Smooth muscle cell of the brain vasculature (primary cell): ENCODE measurements at places on chromosomes 7 and 10.

GRCh38 chr10:50420196-50420595, 168.9 kb upstream of the ASAH2 start:
- no peak for DNase-seq

GRCh38 chr10:34995925-34996324, 94.2 kb downstream of the CUL2 start:
- DNase-seq, result no peak

GRCh38 chr7:45130910-45131309, 19.4 kb upstream of the TBRG4 start:
- DNase-seq, result no peak

- no peak for DNase-seq
Observed at GRCh38 chr10:36421992-36422391, 703.4 kb upstream of the ANKRD30A start.

- no peak for DNase-seq
Observed at GRCh38 chr10:114096864-114097263, 53.2 kb downstream of the ADRB1 start.

GRCh38 chr7:2921653-2922347, 77.7 kb upstream of the GNA12 start:
- DNase-seq, result no peak

DNA sequence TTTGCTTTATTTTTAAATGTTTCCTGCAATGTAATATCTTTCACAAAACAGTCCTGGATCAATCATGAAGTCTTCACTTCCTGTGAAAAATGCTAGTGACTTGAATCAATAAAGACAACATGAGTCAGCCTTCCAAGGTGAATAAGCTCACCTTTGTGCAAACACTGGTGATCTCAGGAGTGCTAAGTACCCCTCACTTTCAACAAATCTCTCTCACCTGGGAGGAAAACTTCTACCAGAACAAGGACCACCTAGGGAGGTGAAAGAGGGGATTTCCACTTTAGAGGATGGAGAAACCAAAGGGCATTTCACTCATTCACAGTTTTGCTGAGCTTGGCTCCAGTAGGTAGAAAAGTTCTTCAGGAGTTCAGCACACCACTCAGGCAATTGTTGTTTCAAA, 64.8 kb downstream of the CALD1 start:
- DNase-seq, result no peak
